Hindlimb muscle (tissue), 1 donor: ENCODE measurements at places on chromosomes 6 and 20.

GRCh38 chr6:156557251-156557910, 219.8 kb upstream of the ARID1B start:
- DNase-seq, result no peak

DNA sequence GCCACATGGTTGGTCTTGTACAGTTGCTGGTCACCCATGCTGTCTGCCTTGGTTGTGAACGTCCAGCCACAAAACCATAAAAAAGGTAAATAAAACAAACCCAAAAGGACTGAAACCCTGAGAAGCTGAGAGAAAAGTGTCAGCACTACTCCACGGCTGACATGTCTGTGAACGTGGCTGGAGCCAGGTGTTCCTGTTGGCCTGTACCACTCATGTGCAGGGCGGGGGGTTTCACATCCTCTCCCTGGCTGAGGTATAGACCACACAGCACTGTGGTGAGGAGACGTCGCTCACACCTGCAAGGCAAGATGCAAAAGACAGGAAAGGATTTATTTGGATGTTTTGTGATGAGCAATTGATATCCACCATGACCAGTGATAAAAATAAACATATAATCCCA, 51.9 kb upstream of the MRPS10 start:
- DNase-seq, result no peak

DNA sequence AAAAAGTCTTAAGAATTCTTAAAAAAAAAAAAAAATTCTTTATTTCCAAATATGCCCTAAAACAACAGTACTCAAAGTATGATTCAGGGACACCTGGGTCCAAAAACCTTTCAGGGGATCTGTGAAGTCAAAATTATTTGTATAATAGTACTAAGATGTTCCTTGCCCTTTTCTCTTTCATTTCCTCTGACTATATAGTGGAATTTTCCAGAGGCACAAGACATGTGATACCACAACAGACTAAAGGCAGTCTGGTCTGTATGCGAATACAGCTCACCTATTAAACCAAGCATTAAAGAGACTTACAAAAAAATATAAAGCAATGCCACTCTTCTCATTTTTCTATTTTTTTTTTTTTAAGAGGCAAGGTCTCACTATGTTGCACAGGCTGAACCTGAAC, 15.4 kb downstream of the NOL7 start:
- no peak for DNase-seq

GRCh38 chr6:121436274-121436857, 920 bp downstream of the GJA1 start:
- DNase-seq, result peak; percentile 55

DNA sequence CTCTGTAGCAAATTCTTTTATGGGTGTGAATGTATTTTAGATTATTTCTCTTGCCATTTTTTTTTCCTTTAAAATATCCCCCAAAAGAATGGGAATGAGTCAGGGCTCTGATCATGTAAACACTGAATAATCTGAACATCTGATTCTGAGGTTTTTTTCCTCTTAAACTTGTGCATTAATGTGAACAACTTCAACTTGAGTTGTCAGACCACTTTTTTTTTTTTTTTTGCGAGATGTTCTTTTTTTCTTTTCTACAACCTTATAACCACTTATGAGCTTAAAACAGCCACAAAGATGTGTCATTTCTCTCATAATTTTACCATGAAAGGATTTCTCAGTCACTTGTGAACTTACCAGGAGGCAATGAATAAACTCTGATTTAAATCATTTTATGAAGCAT, 85.3 kb downstream of the TBC1D7 start:
- DNase-seq, result no peak

DNA sequence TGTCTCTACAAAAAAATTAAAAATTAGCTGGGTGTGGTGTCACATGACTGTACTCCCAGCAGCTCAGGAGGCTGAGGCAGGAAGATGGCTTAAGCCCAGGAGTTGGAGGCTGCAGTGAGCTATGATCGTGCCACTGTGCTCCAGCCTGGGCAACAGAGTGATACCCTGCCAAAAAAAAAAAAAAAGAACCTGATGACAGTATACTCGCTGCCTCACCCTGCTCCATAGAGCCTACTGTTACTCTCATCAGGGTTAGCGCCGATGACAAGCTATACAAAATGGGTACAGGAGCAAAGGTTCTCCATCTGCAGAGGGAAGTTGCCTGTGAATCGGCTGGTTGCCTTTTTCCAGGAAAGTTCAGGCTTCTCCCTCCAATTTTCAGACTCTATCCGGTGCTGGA, 53.4 kb downstream of the GMPR start:
- no peak for DNase-seq

- DNase-seq, result no peak
Measured at GRCh38 chr6:70954750-70955149, 2.1 kb downstream of the B3GAT2 start.

GRCh38 chr20:21090721-21091120, 15.4 kb downstream of the LINC00237 start:
- no peak for DNase-seq

- no peak for DNase-seq
Measured at GRCh38 chr20:41234546-41234945, 83.0 kb downstream of the ZHX3 start.

DNA sequence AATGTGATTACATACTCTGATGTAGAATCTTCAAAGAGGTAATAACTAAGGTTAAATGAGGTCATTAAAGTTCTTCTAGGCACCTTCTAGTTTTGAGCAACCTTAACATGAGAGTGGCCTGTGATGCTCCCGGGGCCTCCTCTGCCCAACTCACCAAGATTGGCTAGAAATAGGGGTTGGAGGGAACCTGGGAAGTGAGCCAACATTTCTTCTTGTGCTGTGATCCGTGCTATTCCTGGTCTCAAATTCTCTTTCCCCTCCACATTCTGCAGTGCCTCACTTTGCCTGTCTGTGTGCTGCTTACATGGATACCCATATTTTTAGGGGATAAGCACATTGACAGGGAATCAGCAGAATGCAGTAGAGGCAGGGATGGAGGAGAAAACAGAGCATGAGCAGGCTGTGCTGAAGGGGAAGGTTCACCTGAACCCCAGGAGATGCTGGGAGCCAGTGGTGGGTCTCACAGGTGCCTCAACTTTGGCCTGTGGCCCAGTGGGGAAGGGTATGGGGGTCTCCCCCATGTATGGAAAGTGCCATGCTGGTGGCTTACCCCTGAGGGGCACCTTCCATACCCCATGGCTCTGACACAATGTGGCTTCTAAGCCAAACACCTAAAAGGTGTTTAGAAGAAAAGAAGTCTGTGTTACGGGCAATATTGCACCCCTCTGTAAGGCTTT, 164.7 kb upstream of the CHD6 start:
- DNase-seq, result no peak

DNA sequence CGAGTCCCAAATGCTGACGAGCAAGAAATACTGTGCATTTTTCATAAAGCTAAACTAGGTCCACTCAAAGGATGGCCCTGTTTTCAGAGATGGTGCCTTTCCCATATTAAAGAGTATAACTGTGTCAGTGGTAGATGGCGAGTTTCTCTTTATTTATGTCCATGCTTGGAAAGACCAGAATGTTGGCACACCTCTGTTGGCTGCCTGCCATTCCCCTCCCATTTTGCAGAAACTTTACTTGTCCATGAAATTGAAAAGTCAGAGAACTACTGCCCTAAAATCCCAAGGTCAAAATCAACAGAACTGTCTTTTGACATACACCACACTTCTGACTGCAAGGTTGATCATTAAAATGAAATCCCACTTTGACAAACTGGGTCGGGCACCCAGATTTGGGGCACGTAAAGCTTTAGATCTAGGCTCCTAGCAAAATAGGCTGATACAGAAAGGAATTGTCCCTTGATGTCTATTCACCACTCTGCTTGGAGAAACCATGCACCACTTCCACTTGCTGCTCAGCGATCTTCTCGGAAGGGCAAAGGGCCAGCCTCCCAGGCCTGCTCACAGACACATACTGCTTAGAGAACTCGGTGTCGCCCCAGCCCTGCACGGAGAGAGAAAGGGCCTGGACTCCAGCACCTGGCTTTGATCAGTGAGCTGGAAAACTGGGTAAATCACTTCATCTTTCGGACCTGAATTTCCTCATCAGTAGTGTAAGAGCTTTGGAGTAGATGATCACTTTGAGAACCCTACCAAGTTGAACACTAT, 130.0 kb downstream of the AGPAT4 start:
- DNase-seq, result no peak

GRCh38 chr6:21831521-21832291, 238.2 kb downstream of the SOX4 start:
- DNase-seq, result no peak

DNA sequence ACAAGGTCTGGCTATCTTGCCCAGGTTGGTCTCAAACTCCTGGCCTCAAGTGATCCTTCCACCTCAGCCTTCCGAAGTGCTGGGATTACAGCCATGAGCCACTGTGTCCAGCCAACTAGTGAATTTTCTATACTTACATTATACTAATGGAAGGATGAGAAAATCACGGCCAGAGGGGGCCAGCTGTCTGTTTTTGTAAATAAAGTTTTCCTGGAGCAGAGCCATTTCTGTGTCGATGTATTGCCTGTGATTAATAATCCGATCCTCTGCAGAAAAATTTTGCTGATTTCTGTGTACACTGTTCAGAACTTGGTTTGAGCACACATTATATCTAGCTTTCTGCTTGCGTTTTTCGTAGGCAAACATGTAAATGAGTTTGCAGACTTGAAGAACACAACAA, 28.8 kb downstream of the PTPRT start:
- DNase-seq, result peak; percentile 57

- DNase-seq, result no peak
Measured at GRCh38 chr6:144675231-144675861, 390.2 kb downstream of the UTRN start.

GRCh38 chr20:16212790-16213189, 360.5 kb downstream of the KIF16B start:
- no peak for DNase-seq

GRCh38 chr20:46951840-46952497, 57.3 kb downstream of the EYA2 start:
- DNase-seq, result no peak

- DNase-seq, result no peak
Measured at GRCh38 chr6:93644611-93645010, 225.3 kb upstream of the EPHA7 start.

DNA sequence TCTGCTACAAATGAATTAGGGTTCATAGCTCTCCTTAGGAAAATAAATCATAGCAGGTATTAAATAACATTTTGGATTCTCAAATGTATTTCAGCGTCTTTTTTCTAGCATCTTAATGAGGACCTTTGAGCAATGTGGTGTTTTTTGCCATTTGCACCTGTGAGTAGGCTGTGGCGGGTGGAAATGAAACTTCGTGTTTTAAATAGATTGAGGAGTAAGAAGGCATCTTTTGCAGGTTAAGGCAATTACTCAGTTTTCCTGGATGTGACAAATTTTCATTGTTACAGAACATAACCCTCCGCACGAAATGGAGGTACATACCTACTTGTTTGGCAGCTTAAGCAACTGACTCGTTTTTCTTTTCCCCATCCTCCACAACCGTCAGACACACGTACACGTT, 708.9 kb upstream of the NRSN1 start:
- DNase-seq, result no peak

GRCh38 chr6:2853769-2854395, 12.2 kb upstream of the SERPINB1 start:
- DNase-seq, result peak; percentile 59

- DNase-seq, result no peak
Measured at GRCh38 chr20:44888226-44889103, 3.0 kb downstream of the YWHAB start.

DNA sequence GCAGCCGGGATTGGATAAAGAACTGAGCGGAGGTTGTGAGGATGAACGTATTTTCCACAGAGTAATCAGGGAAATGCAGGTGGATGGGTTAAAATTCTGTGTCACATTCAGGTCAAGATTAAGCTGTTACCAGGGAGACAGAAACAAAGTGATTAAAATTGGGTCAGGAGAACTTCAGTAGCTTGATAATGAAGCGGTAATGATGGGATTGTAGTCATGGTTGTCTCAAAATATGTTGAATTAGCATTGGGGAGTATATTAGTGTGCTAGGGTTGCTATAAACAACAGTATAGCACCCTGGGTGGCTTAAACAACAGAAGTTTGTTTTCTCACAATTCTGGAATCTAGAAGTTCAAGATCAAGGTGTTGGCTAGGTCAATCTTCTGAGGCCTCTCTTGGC, 155.5 kb downstream of the GJA1 start:
- no peak for DNase-seq

DNA sequence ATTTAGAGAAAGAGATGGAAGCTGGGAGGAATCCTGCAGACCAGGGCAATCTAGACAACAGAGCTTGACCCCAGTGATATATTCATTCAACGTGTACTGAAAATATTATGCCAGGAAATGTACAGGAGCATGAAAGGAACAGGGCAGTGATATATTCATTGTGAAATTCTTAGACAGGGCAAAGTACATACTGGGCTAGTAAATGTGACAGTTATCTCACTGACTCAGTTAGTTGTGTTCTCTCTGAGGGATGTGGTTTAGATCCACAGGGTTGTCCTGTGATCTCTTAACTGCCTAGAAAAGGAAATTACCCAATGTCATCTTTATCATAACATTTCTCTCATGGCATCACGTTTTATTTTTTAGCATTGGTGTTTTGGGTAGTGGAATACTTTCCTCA, 891.3 kb downstream of the EYS start:
- no peak for DNase-seq

DNA sequence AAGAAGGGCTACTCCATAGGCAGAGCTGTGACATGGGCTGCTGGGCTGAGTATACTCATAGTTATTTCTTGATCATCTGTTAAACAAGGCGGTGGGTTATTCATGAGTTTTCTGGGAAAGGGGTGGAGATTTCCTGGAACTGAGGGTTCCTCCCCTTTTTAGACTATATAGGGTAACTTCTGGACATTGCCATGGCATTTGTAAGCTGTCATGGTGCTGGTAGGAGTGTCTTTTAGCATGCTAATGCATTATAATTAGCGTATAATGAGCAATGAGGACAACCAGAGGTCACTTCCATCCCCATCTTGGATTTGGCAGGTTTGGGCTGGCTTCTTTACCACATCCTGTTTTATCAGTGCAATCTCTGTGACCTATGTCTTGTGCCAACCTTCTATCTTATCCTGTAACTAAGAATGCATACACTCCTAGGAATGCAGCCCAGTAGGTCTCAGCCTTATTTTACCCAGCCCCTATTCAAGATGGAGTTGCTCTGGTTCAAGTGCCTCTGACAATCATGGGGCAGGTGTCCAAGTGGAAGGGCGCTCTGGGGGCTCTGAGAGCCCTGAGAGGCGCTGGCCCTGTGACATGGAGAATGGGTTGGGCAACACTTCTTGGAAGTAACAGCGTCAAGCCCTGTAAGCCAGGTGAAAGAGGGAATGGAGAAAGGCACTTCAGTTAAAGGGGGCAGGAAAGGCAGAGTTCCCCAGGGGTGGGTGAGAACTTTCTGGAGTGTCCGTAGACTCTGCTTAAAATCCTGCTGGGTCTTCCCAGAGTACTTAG, 354.2 kb upstream of the SULF2 start:
- no peak for DNase-seq

GRCh38 chr6:132227904-132228303, 173.4 kb downstream of the MOXD1 start:
- no peak for DNase-seq

- no peak for DNase-seq
Measured at GRCh38 chr6:129508477-129509145, 201.4 kb downstream of the ARHGAP18 start.
